Bronchial epithelial cell (primary cell): ENCODE measurements at places on chromosomes 16 and 17.
A peak's percentile ranks its signal among the peaks of the same experiment; 100 is the strongest.

DNA sequence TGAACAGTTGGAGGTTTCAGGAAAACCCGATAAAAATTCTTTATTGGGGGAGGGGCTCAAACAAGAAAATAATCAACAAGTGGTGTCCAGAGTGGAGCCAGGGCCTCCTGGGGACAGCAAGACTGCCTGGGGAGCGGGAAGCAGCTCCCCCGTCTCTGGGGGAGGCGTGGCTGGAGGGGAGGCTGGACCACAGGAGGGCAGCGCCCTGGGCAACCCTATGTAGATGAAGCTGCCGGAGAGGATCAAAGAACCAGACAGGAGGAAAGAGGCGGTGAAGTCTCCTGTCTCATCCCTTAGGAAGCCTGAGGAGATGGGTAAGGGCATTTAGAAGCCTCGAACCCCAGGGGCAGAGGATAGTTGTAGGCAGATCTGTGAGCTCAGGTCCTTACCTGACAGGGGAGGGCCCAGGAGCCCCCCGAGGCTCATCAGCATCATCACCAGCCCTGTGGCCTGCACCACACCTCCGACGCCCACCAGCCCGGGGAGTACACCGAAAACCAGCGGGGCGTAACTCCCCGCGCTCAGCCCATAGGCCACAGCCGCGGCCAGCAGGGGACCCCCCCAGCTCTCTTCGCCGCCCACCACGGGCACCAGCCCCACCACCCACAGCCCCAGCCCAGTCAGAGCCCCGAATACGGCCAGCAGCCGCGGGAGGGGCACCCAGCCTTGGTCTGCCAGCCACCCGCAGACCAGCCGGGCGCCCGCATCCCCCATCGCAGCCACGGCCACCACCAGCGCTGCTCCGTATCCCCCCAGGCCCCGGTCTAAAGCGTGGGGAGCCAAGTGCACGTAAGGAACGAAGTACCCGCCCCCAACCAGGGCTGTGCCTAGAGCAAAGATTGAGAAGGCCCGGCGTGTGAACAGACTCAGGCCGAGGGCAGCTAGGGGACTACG is 2.0 kb downstream of the SLC16A11 start:
- no peak for DNase-seq

- no peak for DNase-seq
Observed at GRCh38 chr16:50676684-50677225, 4.4 kb downstream of the SNX20 start.

- no peak for DNase-seq
Observed at GRCh38 chr16:49924078-49924477, 68.2 kb upstream of the ZNF423 start.

GRCh38 chr17:16353317-16354174 is at the start of gene CENPV:
TSS of gene CENPV (minus strand) at chr17:16353469. CDS start at chr17:16353436, 33 bp downstream.
- no peak for DNase-seq

- no peak for DNase-seq
Observed at GRCh38 chr17:19311421-19312215, 50.9 kb downstream of the B9D1 start.

- peak; percentile 93 for DNase-seq
Observed at GRCh38 chr16:85395913-85396878, 216.9 kb upstream of the GSE1 start.

DNA sequence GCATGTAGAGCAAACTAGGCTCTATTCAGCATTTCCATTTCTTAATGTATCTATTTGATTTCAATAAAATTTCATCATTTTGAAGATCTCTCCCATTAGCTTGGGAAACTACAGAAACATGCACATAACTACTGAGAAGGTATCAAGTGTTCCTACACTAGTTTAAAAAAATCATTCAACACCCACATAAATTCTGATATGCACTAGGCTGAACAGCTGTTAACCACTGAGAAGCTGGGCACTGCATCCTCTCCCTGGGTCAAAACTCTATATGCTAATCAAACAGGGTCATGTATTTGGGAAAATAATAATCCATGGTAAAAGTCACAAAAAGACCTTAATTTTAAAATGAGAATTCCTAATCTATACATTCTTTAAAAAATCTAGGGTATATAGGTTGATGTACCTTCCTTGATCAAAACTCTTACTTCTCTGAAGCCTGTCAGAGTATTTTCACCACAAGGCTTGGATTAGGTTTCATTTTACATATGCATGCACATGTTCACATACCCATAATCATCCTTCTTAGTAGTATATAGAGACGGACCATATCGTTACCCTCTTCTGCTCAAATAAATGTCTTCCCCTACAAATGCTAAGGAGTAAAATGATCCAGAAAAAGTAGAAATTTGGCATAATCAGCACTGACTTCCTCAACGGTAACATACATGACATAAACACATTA is 57.2 kb downstream of the KANSL1 start:
- DNase-seq = no peak

GRCh38 chr16:22225060-22225459 is 19.0 kb downstream of the EEF2K start:
- DNase-seq = no peak

DNA sequence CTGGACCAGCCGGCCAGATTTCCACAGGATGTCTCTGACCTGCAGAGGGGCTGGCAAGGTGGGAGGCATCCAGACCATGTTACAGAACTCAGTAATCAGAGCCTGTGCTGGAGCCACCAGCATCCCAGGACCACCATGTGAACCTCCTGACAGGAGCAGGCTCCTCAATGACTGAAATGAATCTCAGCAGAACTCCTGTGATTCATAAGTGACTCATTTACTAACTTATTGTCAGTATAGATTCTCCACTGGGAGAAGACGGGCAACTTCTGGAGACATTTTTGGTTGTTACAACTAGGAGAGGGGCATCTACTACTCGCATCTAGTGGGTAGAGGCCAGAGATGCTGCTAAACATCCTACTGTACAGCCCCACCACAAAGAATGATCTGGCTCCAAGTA is 3.1 kb upstream of the WWOX start:
- DNase-seq = peak; percentile 66

DNA sequence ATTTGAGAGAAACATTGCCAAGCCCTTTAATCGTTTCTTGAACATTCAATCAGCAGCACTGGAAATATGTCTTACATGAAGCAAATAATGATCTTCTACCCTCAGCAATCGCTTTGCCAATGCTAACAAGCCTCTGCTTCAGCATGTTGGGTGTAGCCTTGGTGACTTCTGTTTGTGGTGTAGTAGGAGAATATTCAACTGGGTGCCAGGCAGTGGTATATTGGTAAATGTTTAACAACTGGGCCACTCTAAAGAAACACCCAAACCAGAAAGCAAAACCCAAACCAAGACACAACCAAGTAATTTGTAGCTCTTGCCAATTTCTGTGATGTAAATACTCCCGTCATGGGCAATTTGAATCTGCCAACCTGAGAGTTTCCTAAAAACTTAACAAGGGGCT is 9.7 kb downstream of the CDH13 start:
- no peak for DNase-seq

- DNase-seq = no peak
Observed at GRCh38 chr16:13767215-13767614, 152.7 kb upstream of the ERCC4 start.

GRCh38 chr17:7695586-7695985 is 7.3 kb downstream of the WRAP53 start:
- DNase-seq = no peak

DNA sequence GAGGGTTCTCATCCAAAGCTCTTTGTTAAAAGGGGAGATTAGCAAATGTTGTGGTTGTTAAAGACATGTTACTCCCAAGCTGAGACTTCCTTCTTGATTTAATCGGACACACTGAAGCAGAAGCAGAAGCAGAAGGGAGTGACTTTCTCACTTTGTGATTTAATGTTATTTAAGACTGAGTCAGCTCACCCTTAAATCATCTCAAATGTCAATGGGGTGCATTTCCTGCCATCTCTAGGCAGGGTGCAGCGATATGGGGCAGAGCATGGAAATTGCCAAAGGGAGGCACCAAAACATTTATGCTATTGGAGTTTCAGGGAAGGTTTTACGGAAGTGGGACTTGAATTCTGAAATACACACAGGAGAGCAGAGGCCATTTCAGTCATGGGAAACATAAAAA is 283.6 kb downstream of the ABCC12 start:
- DNase-seq = peak; percentile 22

GRCh38 chr17:78992542-78993212 is 13.0 kb upstream of the LGALS3BP start:
- DNase-seq = no peak

DNA sequence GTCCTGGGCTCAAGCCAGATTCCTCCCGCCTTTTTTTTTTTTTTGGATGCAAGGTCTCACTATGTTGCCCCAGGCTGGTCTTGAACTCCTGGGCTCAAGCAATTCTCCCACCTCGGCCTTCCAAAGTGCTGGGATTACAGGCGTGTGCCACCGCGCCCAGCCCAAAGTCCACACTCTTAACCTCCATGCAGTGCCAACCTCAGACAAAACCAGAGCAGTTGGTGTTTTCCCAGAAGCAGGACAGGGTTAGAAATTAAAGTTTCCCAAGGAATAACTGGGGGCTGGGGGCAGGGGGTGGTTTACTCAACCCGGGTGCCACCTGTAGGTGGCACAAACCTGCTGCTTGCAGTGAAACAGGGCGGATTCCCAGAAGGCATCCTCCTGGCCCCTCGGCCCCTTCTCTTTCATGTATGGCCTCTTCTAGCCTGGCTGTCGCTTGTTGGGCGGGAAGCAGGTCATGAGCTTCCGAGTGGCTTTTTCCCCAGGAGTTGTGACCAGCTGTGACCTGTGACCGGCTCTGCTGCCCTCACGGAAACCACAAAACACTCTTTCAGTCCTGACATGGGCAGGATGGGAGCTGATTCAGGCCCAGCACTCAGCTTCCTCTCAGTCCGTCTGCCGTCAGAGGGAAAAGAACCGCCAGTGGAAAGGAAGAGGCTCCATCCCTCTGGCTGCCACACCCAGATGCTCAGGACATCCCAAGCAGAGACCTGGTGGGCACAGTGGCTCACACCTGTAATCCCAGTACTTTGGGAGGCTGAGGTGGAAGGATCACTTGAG is 25.6 kb upstream of the USP7 start:
- DNase-seq = no peak
